ENCODE measurements at places on chromosomes 16 and 17.

- no peak for DNase-seq
Observed at GRCh38 chr17:81735264-81736102, 23.4 kb downstream of the SLC25A10 start.

GRCh38 chr17:75773121-75773807, 8.3 kb upstream of the GALK1 start:
- DNase-seq = no peak

DNA sequence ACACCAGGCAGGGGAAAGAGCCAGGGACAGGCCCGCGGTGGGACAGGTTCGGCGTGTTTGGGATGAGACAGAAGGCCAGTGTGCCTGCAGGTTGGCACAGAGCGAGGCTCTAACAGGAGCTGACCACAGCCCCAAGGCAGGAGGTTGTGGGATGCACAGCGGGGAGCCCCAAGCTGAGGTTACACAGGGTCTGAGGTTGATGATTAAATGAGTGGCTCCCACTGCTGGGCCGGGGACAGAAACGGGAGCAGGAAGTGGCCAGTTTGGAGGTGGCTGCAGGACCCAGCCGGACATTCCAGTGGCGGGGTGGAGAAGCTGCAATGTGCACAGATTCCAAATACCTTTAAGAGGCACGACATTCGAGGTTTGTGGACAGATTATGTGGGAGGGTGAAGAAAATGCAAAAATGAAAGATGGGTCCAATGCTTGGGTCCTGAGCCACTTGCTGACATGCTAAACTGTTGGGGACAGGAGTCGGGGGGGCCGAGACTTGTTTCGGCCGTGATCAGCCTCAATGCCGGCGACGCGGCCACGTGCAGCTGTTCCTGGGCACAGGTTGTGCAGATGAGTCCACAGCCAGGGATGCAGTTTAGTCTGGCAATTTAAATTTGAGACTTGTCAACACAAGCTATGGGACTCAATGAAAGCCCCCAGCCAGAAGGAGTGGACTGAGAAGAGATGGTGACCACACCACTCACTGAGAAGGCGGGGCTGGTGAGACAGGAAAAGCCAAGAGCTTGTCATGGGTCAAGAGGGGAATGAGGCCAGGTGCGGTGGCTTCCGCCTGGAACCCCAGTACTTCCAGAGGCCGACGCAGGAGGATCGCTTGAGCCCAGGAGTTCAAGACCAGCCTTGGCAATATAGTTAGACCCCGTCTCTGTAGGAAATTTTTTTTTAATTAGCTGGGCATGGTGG, 8.7 kb downstream of the ENPP7 start:
- DNase-seq = no peak

DNA sequence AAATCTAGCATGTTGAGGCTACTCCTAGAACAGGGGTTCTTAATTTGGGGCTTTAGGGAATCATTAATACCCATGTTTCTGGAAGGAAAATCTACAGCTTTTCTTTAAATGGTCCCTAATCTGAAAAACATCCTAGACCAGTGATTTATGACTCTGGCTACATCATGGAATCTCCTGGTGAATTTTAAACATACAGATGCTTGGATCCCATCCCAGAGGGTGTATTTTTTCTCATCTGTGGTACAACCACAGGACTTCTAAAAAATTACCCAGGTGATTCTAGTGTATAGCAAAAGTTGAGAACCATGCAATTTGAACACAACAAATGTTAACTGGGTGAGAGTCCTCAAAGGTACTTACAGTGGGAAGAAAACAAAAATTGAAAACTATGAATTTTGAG, 41.5 kb downstream of the KANSL1 start:
- DNase-seq = no peak

DNA sequence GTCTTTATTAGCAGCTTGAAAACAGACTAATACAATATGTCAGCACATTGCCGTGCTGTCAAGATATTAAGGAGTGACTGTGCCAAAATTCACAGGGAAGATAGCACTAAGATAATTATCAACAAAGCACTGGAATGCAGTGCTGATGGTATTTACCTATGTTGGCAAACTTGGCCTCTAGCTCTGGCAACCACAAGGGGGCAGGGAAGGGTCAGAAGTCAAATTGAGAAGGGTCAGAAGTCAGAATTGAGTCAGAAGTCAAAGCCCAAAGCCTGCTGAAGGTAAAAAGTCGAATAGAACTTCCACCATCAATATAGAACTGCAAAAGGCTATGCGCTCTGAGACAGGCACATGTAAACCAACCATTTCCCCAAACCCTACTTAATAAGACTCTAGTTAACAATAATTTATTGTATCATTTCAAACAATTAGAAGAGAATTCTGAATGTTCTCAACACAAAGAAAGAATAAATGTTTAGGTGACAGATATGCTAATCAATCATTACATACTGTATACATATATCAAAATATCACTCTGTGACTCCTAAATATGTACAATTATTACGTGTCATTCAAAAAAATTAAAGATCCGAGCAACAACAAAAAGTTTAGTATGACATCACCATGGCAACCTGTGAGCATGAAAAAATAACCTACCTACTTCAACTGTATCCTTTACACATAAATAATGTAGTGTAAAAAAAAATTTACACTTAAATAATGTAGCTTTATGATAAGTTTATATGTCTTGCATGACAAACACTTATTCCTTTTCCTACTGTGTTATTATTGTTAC, 916.1 kb downstream of the KCNJ2 start:
- DNase-seq = no peak

DNA sequence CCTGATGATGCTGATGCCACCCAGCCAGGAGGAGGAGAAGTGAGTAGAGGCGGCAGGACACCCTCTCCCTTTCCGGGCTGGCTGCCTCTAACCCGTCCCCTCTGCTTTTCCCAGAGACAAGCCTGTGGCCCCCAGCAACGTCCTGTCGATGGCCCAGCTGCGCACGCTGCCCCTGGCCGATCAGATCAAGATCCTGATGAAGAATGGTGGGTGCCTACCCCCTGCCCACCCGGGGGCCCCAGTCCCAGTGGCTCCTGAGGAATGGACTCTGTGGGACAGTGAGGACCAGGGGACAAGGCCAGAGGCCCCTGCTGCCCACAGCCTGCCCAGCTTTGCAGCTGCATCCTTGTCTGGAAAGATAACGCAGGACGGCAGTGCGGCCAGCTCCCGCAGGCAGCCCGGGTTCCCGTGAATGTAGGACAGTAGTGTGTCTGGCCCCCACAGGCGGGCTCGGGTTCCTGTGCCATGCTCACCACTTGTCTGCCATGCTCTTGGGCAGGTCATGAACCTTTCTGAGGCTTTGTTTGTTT, 19.9 kb downstream of the POLR3E start:
- no peak for DNase-seq

- DNase-seq = no peak
Observed at GRCh38 chr16:56409195-56409594, 16.1 kb downstream of the AMFR start.

GRCh38 chr16:82660075-82660645, 33.4 kb downstream of the CDH13 start:
- no peak for DNase-seq

- DNase-seq = no peak
Observed at GRCh38 chr17:7235693-7236665, 1.7 kb upstream of the DVL2 start.

GRCh38 chr17:60436676-60437075, 14.4 kb downstream of the CHCT1 start:
- no peak for DNase-seq

Measured in nucleus accumbens (tissue), 56 donors.